ENCODE measurements at places on chromosomes 3 and 15.

- DNase-seq: no peak
These were observed 215.1 kb downstream of the ITPR1 start for GRCh38 chr3:4708230-4708629.

DNA sequence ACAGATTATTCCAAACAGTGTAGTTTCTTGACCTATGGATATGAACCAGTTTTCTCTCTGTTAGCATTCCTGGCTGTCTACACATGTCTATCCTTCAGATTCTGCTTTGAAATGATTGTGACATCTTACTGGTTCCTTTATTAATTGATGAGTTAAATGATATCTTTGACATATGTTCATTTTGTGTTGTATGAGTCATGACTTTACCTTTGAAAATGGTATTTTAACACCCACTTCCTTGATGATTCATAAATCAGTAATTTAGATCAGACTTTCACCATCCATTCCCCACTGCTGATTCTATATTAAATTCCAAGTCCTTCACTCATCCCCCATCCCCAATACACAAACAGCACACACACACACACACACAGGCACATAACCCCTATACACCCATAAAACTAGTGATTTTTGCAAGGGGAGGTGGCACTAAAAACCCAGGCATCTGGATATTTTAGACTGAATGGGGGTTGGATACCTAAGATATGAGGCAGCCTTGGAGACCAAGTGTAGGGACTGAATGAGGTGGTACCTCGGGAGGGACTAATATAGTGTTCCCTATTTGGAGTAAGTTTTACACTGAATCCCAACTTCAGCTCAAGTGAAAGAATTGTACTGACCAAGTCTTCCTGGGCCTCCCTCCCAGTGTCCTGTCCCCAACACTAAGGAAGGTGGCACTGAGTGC, 9.7 kb downstream of the CCK start:
- DNase-seq: no peak

DNA sequence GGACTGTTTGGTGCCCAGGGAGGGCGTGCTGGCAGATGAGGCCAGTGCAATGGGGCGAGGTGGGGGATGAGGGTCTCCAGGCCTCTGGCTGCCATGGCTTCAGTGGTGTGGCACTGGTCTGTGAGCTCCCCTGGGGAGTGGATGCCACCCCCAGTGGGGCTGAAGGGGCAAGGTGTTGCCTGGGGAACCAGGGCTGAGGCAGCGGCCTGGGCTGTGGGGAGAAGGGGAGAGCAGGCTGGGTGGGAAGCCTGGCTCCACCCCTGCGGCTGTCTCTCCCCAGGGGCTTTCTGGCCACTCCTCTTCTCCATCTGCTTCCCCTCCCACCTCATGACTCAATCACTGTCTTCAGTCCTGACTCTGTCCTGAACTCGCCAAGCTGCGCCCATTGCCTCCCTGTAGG, 88.4 kb upstream of the TLE3 start:
- DNase-seq: no peak

DNA sequence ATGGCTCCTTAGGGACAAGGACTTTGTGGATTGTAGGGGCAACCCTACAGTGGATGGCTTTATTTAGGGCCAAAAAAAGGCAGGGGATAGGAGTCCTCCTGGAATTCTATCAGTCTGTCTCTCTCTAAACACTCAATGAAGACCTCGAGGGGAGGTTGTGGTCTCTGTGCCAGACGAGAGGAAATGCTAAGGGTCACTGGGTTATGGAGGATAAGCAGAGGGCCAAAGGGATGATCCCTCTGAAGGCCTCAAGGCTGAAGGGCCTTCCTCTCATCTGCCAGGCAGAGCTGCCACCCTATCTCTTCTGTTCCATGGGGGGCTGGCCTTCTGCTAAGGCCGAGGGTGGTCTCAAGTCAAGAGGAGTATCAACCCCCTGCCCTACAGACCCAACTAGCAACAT, 27.0 kb downstream of the PLXNB1 start:
- DNase-seq: no peak

GRCh38 chr3:64209866-64210621, 15.2 kb downstream of the PRICKLE2 start:
- no peak for DNase-seq

All from NCI-H1105 treated with DMSO at 0.1 percent for 48 hours (cell line).